Kidney glomerular epithelial cell (primary cell): ENCODE measurements at places on chromosomes 5 and 9.

GRCh38 chr5:115542651-115543364 lies 1.8 kb downstream of the FEM1C start:
- no peak for DNase-seq

DNA sequence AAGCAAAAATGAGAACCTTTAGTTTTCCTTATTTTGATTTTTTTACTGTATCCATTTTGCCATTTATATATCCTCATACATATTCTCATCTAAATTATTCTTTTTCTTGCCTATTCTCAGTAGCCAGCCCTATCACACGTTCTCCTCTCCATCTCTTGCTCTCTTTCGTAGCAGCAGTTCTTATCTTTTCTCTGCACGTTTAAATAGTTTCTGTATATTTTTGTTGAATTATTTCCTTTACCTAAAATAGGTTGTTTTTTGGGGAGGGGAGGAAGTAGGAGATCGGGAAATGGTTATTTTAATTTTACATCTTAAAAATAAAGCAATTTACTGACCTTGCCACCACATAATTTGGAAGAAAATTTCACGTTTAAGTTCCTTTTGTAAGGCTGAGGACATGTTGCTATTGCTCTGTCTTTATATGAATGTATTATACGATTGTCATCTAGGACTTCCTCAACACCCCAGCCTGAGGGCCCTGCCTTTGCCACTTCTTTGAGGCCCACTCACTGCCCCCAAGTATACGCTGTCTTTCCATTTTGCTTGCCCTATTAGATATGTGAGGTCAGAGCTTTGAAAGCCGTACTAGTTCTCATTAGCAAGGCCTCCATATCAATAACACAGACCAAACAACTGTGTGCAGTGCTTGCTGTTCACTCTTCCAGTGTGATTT lies 140.3 kb downstream of the GNAQ start:
- DNase-seq, result no peak

- DNase-seq, result no peak
Observed at GRCh38 chr5:157069949-157070348, 11.0 kb upstream of the HAVCR1 start.

DNA sequence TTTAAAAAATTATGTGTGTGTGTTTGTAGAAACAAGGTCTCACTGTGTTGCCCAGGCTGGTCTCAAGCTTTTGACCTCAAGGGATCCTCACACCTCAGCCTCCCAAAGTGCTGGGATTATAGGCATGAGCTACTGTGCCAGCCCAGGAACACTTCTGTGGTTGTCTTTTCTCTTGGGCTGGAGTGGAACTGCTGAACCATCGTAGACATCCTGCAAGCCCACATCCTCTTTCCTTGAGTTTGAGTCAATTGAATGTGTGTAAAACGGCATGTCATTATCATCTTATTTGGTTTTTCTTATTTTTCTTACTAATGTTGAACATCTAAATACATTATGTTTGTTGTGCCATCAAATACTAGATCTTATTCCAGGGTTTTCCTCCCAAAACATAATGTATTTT lies 40.0 kb downstream of the EHMT1 start:
- DNase-seq, result no peak

GRCh38 chr5:52419357-52419756 lies 368.4 kb upstream of the ITGA1 start:
- no peak for DNase-seq

DNA sequence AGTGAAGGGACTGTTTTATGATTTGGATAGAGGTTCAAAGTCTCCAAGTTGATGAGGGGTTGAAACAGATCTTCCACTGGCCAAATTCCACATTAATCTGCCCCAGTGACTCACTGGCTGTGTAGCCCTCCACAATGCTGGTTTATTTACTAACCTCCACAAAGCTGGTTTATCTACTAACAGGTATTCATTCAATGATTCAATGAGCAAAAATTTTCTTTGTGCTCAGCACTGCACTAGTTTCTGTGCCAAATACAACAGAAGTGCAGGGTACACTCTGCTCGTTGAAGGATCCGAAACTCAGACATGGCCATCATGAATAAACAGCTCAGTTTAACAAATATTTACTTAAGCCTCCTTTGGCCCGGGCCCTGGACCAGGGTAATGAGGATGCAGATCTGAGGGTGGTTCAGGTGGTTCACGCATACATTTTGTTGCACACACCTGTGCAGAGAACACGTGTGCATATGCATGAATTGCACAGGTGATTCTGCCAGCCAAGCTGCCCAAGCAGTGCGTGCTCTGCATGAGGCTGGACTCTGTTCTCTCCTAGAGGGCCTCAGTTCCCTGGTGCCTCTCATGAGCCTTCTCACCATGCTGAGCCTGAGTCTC lies 71.0 kb downstream of the SH3PXD2B start:
- DNase-seq, result peak; percentile 57

DNA sequence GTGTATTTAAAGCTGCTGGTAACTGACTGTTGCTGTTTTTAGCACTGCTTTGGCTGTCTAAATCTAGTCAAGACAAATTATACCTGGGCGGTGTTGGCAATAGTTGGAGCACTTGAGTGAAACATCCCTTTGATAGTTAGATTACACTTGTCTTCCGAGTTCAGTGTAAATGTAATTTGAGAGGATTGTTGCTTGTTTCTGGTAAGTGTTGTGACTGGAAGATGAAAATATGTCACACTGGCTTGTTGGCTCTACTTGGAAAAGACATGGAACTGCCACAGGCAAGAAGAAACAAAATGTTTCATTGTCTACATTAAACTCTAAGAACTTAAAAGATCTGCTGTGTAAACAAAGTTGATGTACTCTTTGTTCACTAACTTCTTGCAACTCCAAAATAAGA lies 49.2 kb upstream of the PTPRD start:
- DNase-seq, result no peak

GRCh38 chr5:170791325-170791954 lies 7.9 kb downstream of the GABRP start:
- peak; percentile 49 for DNase-seq

DNA sequence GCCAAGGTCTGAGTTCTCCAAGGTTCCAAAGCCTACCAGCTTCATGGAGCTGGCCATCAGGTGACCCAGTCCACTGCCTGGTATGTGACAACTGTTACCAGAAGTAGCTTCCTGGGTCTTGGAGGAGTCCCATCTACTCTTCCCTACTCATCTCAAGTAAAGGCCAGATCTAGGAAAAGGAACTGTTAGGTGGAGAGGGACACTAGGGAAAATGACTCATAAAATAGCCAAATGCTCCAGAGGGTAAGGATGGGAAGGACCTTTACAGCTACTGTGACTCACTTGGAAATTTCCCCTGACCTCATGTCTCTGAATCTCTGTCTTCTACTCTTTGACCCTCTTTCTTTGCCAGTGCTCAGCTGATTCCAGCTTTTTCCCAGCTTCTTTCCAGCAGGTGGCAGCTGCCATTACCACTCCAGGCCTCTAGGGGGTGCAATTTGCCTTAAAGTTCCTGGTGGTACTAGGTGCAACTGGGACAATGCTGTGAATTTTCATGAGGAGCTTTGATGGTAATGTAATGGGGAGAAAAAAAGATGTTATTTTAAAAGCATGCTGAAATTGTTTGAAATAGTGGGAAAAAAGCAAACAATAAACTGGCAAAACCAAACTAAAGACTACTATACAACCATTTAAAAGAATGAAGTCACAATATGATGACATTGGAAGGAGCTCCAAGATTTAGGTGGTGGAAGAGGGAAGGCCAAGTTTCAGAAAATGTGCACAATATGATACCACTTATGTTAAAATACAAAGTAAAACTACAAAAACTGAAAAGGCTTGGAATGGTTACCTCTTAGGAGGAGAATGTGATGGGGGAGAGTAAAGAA lies 27.1 kb upstream of the MYORG start:
- DNase-seq, result peak; percentile 53

DNA sequence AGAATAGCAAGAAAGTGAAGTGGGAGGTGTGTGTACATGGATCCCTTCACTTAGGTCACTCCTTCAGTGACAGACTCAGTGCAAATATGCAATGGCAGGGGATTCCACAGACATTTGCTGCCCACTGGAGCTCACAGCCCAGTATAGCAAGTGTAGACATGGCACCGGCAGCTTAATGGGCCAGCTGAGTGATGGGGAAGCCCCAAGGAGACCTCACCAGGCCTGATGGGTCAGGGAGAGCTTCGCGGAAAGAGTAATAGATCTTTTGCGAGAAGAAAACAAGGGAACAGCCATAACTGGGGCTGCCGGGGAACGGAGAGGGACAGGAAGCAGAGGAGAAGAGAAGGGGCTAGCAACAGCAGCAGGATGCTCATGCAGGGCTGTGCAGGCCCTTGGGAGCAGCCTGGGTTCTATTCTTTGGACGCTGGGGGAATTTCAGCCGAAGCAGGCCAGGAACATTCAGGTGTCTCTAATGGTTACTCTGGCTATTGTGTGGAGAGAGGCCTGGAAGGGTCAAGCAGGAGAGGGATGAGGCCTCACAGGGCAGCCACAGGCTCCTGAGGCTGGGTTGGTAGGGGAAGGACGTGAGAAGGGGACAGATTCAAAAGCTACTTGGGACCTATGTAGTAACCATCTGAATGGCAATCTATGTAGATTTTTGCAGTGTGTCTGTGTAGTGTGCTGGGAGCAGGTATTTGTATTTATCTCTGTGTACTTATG lies 27.0 kb downstream of the TCF7 start:
- no peak for DNase-seq

- DNase-seq, result no peak
Observed at GRCh38 chr9:110371411-110372007, 33.8 kb upstream of the TXNDC8 start.

GRCh38 chr5:35921930-35922329 lies 16.5 kb downstream of the CAPSL start:
- DNase-seq, result no peak

GRCh38 chr9:107180206-107180605 lies 102.9 kb upstream of the RAD23B start:
- no peak for DNase-seq

GRCh38 chr5:150377964-150378694 lies 20.6 kb downstream of the TCOF1 start:
- DNase-seq, result peak; percentile 77

- DNase-seq, result no peak
Observed at GRCh38 chr5:177265395-177265794, 38.1 kb downstream of the RAB24 start.

GRCh38 chr9:24035816-24036215 lies 209.8 kb upstream of the ELAVL2 start:
- no peak for DNase-seq

DNA sequence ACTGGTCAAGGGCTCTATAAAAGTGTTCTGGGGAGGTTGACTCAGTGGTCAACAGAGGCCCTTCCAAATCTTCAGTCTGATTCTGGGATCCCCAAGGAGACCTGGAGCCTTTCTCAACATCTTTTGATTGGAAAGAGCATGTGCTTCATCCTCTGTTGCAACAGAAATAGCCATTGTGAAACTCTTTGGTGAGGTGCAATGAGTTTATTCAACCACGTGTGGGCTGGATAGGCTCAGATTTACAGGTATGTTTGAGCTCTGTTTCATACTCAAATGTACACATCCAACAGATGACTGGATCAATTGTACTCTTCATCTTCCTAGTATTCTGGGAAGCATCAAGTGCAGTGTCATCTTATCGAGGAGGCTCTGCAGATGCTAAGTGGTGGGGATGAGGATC lies 60.5 kb downstream of the CTSL start:
- DNase-seq, result no peak

- DNase-seq, result no peak
Observed at GRCh38 chr5:14953075-14953607, 81.6 kb upstream of the ANKH start.

DNA sequence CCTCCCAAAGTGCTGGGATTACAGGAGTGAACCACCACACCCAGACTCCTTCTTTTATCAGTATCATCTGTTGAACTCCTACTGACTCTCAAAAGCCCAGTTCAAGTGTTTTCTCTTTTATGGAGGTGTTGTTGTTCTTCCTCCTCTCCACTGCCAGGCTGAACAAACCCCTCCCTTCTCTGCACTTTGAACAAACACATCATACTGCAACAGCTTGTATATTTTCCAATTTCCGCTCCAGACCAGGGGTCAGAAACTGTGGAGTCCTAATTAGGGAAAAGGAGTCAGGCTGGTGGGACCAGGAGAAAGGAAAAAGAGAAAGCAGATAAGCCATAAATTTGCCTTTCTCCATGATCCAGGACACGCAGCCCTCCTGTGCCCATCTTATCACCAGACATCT lies 148.1 kb upstream of the HMHB1 start:
- no peak for DNase-seq

DNA sequence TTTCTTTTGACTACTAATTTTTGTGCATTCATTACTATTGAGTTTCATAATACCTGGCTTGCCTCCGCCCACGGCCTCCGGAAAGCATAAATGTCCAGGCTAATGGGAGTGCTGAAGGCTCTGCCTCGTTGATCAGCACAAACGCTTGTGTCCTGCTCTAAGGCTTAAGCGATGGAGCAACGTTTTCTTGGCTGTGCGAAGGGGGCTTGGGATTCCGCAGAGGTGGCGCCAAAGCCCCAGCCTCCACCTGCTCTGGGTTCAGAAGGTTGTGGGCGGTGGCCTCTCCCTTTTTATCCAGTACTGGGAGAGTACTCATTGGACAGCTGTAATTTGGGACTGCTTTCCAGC lies 19.7 kb downstream of the ANXA2R start:
- no peak for DNase-seq

- DNase-seq, result no peak
Observed at GRCh38 chr5:34524123-34524522, 132.0 kb upstream of the RAI14 start.

GRCh38 chr5:156687514-156687913 lies 162.6 kb upstream of the PPP1R2B start:
- no peak for DNase-seq

DNA sequence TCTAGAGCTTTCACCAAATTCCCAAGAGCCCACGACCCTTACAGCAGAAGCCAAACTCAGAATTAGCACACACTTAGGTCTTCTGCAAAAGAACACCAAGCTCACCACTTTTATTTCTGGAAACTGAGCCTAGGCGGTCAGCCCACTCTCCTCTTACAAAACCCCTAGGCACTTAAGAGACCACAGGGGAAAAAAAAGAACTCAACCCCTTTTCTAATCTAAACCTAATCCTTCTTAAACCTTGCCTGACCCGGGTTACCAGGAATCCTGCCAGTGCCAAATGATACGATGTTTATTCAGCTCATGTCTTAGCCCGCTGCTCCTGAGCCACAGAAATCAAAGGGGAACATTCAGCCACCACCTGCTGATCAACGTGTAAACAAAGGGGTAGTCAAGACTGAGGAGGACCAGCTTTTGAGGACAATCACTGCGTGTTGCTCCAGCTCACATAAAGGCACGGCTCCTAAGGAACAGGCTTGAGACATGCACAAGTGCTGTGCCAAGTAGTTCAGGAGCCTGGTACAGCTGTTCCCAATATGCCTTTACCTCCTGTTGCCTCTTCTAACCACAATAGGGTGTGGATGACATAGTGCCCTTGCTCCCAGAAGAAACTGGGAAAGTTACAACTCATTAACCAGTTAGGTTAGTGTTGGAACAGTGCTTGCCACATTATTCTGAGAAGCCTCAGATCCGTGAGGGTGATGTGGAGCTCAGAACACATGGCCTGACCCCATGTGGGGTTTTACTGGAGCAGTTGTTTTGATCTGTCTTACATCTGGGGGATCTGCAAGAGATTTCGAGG lies 49.3 kb downstream of the ZFAND5 start:
- DNase-seq, result peak; percentile 84

- no peak for DNase-seq
Observed at GRCh38 chr5:6763191-6763590, 50.0 kb downstream of the TENT4A start.

GRCh38 chr5:150515446-150515845 lies 7.5 kb downstream of the NDST1 start:
- peak; percentile 50 for DNase-seq
